ENCODE measurements at places on chromosomes 5 and 9.

DNA sequence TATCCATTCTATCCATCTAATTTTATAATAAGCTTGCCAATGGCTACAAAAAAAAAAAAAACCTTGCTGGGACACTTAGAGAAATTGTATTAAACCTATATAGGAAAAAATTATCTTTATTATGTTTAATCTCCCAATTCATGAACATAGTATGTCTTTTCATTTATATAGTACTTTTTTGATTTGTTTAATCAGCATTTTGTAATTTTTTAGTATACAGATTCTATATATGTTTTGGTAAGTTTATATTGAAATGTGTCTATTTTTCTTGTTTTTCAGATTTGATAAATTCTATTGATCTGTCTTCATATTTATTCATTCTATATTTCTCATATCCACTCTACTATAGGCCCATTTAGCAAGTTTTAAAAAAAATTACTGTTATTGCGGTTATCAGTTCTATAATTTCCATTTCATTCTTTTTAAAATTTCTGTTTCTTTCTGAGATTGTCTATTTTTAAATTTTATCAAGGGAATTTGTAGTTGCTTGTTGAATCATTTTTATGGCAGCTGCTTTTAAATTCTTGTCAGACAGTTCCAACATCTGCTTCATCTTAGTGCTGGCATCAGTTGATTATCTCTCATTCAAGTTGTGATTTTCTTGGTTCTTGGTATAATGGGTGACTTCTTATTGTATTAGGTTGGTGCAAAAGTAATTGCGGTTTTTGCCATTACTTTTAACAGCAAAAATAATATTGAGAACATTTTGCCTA, 170.1 kb upstream of the S1PR3 start:
- no peak for DNase-seq

GRCh38 chr9:6783753-6784152, 26.0 kb downstream of the KDM4C start:
- DNase-seq: no peak

DNA sequence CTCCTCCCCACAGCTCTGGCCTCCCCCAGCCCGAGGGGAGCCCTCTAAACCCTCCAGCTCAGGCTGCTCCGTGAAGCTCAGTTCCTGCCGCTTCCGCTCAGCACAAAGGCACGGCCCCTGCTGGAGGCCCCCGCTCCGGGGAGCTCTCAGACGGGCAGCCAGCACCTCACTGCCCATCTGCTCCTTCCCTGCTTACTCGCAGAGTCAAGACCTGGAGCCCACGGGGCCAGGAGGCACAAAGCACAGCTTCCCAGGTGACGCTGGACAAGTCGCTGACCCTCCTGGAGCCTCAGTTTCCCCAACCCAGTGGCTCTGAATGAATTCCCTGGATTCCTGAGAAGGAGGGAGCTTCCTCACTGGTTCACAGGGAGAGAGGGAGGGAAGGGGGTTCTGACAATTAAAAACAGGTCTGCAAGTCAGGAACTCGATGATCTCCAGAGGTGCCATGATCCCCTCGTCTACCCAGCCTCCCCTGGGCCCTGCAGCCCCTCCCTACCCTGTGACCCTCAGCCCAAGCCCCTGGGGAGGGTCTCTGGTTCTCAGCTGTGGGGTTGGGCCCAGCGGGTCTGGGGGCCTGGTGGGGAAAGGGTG, 36.2 kb downstream of the VAV2 start:
- no peak for DNase-seq

DNA sequence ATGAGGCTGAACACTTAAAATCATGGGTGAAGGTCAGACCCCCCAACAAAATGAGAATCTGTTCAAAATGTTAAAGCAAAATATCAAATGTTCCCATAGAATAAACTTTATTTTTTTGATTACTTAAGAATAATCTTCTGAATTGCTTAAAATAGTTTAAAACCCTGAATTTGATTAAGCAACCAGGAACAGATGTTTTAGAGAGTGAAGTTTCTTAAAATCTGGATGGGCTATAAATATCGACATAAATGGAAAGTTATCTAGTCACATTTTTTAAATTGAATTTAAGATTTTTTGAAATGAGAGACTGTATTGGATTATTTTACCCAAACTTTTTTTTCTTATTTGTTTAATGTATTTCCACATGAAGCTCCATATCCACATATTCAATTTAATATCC, 98.5 kb downstream of the ADAMTS12 start:
- no peak for DNase-seq

DNA sequence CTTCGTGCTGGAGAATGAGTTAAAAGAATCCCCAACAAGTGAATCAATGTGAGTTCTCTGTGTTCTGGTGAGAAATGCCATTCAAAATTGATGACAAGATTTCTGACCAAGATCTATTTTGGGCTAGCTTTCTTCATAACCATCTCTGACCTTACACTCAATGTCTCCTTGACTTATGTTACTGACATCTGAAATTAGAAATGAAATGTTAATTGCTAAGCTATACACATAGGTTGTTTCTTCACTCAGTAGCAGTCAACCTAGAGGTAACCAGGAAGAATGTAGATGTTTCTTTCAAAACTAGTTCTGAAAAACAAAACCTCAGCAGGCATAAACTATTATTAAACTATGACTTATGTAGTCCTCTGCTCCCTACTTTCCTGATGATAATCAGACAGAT, 2220.7 kb upstream of the C9orf72 start:
- no peak for DNase-seq

GRCh38 chr5:56588636-56589480, 226.5 kb upstream of the MAP3K1 start:
- DNase-seq: peak; percentile 68

DNA sequence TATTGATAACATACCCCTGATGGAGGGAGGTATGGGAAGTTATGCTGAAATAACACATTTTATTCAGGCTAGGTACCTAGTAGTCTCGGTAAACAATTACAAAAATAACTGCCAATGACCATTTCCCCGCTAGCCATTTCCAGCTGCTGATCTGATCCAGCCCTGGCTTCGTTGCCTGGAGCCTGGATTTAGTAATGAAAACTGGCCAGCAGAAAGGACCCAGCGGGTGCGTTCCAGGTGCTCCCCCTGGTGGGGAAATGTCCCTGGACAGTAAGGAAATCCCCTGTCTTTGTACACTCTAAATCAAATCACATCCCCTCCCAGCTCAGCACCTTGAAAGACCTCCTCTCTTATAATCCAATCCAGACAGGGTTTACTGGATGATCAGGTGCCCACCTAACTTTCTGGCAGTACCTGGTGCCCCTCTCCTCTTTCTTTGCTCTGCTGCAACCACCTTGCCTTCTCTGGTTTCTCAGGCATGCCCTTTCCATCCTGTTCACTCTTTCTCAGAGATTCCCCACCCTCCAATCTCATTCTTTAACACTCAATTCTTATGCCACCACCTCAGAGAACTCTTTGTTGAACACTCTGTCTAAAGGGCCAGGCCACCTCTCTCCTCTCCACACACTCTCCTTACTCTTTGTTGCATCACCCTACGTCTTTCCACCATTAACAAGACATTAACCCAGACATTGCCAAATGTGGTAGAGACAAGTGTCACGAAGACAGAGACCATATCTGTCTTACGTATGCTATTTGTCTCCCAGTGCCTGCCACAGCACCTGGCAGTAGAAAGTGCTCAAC, 50.1 kb upstream of the SMAD5 start:
- DNase-seq: peak; percentile 28

- no peak for DNase-seq
Measured at GRCh38 chr9:96877269-96877668, 23.0 kb upstream of the ZNF782 start.
